ENCODE measurements at places on chromosomes 11 and 22. TPM values are rescaled to one million over a fixed set of nuclear protein-coding genes. Genes with fewer than 3 reads are reported as not detected.
A peak's percentile ranks its signal among the peaks of the same experiment; 100 is the strongest.

MRPL23 gene
- total RNA-seq: 95.7 TPM

GRCh38 chr11:118699506-118700220 is 20.2 kb upstream of the TREH start:
- no peak for DNase-seq
- H3K27ac ChIP-seq: no peak overlapping the region
- H3K4me3 ChIP-seq: no peak overlapping the region
- no peaks in the 10 kb centered on the region for H3K4me1 ChIP-seq
- H3K27me3 ChIP-seq: no peaks in the 10 kb centered on the region

DNA sequence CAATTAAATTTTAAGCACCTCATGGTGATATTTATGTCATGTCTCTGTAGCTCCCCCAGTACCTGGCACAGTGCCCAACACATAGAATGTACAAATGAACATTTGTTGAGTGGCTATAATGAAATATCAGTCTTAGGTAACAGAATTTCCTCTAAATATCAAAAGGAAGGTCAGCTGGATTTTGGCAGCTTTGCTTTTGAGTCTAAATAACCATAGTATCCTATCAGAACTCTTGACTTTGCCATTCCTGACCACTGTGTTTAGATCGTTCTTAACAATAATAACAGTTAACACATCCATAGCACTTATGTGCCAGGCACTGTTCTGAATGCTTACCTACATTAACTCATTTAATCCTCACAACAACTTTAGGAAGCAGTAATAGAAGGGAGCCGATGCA is 26.6 kb downstream of the TMEM123 start:
- H3K4me1 ChIP-seq: peaks cover 34% of the 10 kb centered on the region

- peaks cover 30% of the 10 kb centered on the region for H3K4me1 ChIP-seq
- no peak for DNase-seq
Measured at GRCh38 chr22:42265321-42265720, 5.1 kb downstream of the TCF20 start.

DNA sequence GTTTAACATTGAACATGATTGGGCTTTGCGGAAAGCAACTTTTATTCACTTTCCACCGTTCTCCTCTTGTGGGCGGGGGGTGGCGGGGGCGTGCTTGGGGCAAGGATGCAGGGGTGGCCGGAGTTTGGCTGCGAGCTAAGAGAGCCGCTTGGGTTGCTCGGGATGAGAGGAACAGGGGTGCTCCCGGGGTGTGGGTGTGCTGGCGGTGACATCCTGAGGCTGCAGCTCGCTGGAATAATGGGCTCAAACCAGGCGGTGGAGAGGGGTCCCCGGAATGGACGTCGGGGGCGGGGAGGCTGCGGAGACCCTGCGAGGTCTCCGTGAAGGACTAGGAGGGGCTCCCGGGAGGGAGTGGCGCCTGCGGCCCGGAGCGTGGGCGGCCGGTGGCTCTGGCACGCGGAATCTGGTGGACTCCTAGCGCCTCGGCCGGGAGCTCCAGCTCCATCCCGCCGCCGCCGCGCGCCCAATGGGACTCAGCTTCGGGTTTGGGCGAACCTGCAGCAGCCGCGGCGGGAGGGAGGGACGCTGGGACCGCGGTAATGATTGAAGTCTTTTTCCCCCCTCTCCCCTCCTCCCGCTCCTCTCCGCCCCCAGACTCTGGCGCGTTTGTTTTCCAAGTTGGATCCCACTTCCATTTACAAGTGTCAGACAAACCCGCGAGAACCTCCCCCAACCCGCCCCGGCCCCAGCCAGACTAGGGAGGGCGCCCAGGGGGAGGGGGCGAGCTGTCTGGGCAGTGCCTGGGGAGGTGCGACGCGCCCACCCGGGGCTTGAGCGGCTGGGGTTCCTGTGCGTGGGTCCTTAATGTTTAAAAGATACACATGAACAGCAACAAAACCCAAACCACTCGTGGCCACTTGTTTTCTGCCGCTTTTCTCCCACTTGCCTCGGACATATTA is 2.0 kb downstream of the FAT3 start:
- no peak for DNase-seq
- H3K27ac ChIP-seq: no peak overlapping the region
- H3K4me1 ChIP-seq: peaks cover 24% of the 10 kb centered on the region
- peaks cover 26% of the 10 kb centered on the region for H3K27me3 ChIP-seq
- no peaks in the 10 kb centered on the region for H3K36me3 ChIP-seq
- H3K4me3 ChIP-seq: peak overlapping the region; percentile 81
